NCI-H2081 treated with DMSO at 0.1 percent for 48 hours (cell line): ENCODE measurements at places on chromosomes 7 and 10.

- DNase-seq, result no peak
Observed at GRCh38 chr10:96840841-96841518, 8.9 kb downstream of the LCOR start.

DNA sequence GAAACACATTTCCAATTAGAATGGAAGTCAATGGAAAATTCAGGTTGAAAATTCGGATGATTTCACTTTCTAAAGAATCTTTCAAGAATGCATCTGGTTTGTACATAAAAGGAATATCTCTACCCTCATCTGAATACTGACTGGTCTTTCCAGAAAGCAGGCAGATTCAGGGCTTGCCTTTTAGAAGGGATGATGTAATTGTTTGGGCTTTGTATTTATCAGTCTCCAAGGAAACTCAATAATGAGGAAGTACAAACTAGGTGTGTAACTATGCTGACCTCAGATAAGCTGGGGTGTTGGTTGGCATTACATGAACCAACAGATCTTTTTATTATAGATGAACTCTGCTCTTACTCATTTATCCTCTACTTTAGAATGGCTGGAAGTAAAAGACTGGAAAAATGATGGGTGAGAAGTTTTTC, 24.1 kb downstream of the PDLIM1 start:
- peak; percentile 28 for DNase-seq

DNA sequence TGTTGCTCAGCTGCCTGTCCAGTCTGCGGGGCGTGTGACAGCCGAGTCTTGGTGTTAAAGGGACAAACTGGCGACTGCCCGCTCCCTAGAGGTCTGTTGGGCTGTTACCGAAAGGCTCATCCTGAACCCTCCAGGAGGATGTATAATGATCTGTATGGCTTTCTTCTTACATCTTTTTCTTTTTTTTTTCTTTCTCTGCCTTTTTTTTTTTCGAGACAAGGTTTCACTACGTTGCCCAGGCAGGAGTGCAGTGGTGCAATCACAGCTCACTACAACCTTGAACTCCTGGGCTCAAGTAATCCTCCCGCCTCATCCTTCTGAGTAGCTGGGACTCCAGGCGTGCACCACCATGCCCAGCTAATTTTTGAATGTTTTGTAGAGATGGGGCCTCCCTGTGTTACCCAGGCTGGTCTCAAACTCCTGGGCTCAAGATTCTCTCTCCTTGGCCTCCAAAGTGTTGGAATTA, 857 bp downstream of the INTS15 start:
- no peak for DNase-seq

DNA sequence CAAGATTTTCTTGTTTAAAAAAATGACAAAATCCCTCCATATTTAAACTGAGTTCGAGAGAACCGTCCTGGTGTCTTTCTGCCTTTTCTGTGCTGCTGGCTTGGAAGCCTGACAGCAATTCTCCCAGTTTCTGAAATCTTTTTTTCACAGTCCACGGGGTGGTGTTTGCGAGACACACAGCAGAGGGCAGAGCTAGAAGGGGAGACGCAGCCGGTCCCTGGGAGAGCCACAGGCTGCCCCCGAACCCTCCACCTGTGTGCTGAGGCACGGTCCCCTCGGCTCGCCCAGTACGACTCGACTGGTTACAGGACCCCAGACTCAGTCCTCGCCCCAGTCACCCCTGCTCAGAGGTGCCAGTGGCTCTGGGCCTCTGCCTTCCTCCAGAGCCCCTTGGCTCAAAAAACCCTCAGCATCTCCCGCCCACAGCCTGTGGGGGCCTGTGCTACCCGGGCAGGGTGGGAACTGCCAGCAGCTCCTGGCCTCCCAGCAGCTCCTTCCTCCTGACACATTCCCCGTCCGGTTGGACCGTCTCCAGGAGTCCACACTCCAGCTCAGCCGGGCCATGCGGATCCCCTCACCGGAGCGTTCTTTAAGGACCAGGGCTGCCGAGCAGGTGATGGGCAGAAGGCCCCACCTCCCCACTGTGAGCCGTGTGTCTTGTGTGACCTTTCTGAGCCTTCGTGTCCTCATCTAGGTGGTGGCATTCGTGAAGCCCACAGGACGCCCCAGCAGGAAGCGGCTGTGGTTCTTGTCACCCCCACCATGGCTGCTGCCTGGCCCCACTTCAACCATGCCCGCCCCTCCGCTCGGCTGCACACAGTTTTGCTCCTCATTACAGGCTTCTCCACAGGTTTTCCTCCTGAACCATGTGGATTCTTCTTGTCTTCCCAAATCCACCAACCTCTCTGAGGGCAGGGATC, 52.3 kb upstream of the EN2 start:
- no peak for DNase-seq

DNA sequence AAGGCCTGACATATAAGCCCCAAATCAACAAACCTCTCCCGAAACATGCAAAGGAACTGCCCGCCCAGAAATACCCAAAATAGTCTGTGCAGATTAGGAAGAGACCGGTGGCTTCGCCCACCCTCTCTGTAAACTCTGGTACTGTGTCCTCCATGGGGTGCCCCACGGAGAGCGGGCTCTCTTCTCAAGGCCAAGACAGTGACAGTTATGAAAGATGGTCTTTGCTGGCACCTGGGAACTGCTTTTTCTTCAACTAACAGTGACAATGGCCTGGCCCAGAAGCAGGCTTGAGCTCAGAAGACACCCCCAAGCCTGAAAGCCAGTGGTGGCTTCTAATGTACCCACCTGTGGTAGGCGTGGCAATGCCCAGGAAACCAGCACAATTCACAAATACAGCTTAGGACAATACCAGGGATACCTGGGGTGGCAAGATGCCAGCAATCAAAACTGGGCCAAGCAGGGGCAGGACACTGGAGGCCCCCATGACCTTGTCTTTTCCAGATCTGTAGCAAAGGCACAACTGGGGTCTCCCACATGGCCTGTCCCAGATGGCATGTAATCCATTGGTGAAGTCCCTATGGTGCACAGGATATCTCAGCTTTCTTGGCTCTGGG, 107.6 kb downstream of the NEURL1 start:
- DNase-seq, result no peak

GRCh38 chr7:157987906-157988305, 599.7 kb downstream of the PTPRN2 start:
- no peak for DNase-seq

GRCh38 chr7:84412161-84412969, 217.8 kb upstream of the SEMA3A start:
- no peak for DNase-seq

GRCh38 chr7:80136261-80137055, 1.8 kb downstream of the GNAI1 start:
- no peak for DNase-seq

GRCh38 chr7:131139462-131139861, 188.2 kb upstream of the MKLN1 start:
- no peak for DNase-seq

GRCh38 chr10:20085115-20085514, 268.9 kb downstream of the PLXDC2 start:
- no peak for DNase-seq

DNA sequence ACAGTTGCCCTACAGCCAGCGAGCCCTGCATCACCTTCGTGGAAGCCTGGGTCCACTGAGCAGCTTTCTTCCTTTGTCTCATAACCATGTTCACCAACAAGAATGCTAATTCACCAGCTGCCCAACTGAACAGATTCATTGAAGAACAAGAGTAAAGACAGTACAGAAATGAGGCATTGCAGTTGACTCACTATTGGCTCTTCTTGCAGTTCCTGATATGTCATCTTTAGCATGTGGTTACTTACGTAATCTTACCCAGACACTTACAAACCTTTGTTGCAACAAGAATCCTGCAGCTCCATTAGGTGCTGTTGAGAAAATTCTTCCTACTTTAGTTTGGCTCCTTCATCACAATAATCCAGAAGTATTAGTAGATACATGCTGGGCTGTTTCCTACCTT, 174.0 kb upstream of the TPK1 start:
- DNase-seq, result no peak

- DNase-seq, result no peak
Observed at GRCh38 chr10:70669732-70670317, 2.5 kb upstream of the ADAMTS14 start.

DNA sequence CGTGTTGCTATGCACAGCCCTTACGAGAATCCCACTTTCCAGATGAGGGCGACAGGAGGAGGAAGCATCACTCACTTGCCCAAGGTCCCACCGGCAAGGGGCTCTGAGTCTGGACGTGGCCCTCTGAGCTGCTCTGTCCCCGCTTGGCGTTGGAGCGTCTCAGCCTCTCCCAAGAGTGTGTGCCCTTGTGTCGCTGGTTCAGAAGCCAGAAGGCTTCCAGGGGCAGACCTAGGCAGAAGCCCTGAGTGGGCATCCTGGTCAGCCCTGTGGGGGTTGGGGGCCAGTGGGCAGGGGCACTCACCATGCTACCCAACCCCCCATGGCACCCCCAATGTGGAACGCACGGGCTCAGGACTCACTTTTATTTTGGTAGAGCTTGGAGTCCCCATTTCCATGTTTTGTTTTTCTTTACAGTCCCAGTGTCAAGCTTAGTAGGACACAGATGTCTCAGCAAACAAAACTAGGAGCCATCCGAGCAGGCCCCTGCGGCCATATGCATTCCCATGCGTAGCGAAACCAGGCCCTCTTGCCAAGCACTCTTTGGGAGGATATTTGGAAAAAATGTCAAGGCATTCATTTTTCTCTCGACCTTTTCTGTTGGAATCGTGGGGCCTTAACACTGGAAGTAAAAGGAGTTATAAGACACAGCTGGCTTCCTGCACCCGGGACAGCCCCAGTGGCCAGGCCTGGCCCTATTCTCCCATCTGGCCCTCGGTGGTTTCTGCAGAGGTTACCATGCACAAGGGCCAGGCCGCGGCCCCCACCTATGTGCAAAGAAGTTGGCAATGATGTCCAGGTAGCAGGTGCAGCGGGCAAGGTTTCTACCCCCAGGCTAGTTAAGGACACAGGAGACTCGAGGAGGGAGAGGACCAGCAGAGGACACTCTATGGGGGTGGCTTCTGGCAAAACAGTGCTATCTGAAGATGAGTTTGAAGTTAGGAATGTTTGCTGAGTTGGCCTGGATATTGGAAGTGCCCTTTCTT, 97.0 kb downstream of the LHPP start:
- no peak for DNase-seq
